ENCODE measurements at places on chromosomes 11 and 22. TPM values are rescaled to one million over a fixed set of nuclear protein-coding genes. Genes with fewer than 3 reads are reported as not detected.

DNA sequence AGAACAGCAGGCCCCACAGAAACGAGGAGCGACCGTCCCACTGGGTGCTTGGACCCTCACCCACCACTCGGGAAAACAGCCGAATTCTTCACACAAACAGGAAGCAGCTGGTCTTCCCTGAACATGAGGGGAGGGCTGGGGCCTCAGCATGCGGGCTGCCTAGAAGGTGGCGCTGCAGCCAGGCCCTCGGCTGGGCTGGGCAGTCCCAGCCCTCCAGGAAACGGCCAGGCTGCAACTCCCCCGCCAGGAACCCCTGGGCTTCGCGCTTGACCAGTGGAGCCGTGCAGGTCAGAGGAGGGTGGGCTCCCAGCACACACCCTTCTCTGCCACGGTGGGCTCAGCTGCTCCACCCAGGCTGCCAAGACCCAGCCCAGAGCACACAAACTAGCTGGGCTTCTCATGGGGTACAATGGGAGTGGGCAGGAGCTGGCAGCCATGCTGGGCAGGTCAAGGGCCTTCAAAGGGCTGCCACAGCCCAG lies 29.6 kb downstream of the IGF2 start:
- no peak for DNase-seq

DNA sequence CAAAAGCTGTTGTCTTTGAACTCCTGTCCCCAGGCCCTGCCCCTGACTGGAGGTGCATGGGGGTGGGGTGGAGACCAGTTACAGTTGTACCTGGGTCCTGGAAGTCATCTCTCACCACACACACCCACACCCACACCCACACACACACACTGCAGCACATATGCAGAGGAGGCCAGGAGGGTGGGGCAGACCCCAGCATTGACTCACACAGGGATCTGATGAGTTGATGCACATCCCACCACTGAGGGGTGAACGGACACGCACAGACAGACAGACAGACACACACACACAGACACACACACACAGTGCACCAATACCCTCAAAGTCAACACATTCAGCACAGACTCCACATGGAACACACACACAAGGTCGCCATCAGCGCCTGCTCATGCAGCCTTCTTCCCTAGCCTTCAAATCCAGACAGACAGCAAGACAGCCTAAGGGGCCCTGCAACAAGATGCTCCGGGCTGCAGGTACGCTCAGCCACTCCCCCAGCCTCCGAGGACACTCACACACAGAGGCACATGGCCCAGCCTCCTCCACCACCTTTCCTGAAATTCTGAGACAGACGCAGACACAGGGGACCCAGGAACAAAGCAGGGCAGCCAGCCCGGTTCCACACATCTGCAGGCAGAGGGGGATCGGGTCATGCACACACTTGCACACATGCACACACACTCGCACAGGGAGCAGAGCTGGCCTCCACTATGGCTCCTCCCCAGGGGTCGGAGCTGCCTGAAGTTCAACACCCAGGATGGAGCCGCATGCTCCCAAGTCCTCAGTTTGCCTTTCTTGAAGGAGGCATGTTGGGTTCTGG lies 26.5 kb downstream of the SYT7 start:
- no peak for DNase-seq

DNA sequence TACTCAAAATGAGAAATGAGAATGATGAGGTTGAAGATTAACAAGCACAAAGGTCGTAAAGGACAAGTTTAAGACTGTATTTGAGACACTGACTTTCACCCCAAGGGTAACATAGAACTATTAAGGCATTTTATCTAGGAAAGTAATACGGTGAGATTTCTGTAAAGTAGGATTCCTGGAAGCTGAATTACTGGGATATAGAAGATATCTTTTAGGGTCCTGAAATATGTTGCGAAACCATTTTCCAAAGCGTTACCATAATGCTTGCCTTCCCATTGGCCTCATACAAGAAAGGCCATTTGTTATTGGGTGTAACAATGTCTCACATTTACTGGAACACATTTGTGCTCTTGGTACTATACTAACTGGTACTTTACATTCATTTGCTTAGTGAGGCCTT lies 1185.9 kb upstream of the TENM4 start:
- no peak for DNase-seq

GRCh38 chr11:133172349-133172748 lies 360.0 kb downstream of the OPCML start:
- no peak for DNase-seq

- DNase-seq, result no peak
Observed at GRCh38 chr11:107860688-107861087, 2.1 kb upstream of the SLC35F2 start.

- no peak for DNase-seq
Observed at GRCh38 chr11:131675121-131675888, 304.9 kb downstream of the NTM start.

DNA sequence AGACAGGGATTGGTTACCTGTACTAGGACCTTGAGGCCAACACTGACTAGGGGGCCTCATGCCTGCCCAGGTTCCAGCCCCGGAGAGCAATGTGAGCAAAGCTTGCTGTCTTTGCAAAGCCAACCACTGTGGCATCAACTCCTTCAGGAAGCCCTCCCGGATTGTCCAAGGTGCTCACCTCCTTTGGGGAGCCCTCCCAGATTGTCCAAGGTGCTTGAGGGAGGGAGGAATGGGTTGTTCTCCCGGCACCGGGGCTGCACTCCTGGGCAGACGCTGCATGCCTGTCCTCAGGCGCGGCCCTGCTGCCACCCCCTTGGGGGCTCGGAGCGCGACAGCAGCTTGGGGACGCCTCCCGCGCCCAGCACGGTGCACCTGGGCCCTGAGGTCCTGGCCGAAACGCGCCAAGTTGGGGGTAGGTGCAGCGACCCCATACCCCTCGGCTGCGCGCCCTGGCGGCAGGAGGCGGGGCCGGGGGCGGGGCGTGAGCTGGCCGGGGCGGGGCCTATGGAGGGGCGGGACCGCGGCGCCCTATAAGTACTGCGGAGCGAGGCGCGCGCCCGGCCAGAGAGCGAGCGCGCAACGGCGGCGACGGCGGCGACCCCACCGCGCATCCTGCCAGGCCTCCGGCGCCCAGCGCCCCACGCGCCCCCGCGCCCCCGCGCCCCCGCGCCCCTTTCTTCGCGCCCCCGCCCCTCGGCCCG lies at the start of gene CD81:
TSS of gene CD81 (plus strand) at position 560 of the 701 bp plus-strand sequence. CDS start 240 bp downstream, outside the sequence.
- peak; percentile 79 for DNase-seq

DNA sequence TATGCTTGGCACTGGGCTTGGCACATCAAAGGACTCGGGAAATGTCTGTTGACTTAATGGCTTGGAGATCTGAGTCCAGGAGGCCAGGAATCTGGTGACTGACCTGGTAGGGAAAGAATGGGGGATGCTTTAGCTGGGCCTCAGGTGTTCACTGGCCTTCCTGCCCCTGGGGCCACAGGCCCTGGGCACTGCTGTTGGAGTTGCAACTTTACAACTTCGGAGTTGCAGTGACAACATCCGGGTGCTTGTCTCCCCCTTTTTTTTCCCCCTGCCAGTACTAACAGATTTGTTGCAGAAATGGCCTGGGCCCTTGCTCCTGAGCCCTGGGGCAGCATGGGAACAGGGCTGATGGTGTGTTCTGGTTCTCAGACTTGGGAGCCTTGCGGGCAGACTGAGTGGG lies 23.8 kb downstream of the OSBP2 start:
- DNase-seq, result no peak

- no peak for DNase-seq
Observed at GRCh38 chr22:29703569-29704195, 16.1 kb upstream of the CABP7 start.

DNA sequence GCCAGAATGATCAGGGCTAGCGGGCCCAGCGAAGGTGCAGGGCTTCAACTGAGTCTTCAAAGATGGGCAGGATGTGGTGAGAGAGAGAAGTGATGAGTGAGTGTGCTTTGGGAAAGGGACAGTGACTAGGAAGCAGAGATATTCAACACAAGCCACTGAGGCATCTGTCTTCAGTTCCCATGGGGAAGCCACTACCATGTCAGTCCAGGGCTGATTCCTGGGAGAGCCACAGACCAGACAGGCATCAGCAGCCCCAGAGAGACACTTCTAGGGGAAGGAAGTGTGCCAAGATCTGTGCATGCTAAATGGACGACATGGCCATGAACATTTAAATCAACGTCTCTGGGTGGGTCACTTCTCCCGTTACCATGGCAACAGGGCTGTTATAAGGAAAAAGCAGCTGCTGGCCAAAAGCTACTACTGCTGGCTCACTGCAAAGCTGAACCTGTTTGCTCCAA lies 28.5 kb downstream of the P4HA3 start:
- peak; percentile 49 for DNase-seq

DNA sequence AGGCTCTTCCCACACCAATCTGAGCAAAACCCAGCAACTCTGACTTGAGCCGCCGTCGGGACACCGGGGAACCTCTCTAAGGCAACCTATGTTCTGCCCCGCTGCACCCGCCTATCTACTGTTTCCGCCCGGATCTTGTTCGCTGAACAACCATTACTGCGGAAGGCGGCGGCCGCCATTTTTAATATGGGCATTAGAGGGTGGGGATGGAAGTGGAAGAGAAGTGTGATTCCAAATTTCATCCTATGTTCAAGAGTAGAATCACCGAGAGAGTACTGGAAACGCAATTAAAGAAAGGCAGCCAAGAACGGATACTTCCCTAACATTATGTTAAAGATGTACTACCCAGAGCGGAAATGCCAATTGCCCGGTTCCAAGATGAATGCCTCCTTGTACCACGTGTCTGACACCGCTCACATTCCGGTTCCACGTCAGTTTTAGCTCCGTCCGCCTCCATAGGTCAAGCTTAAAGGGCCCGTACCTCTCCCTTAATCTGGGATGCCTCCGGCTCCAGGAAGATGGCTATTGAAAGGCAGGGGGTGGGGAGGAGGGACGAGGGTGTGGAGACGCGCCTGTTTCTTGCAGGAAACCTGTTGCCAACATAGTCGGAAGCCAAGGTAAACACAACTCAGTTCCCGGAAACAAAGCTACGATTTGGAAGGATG lies at the start of gene DPAGT1:
TSS of gene DPAGT1 (minus strand) at position 95 of the 665 bp plus-strand sequence. CDS start 198 bp downstream, outside the sequence.
- peak; percentile 96 for DNase-seq

GRCh38 chr11:83852775-83853442 lies 566.7 kb upstream of the CCDC90B start:
- DNase-seq, result no peak

DNA sequence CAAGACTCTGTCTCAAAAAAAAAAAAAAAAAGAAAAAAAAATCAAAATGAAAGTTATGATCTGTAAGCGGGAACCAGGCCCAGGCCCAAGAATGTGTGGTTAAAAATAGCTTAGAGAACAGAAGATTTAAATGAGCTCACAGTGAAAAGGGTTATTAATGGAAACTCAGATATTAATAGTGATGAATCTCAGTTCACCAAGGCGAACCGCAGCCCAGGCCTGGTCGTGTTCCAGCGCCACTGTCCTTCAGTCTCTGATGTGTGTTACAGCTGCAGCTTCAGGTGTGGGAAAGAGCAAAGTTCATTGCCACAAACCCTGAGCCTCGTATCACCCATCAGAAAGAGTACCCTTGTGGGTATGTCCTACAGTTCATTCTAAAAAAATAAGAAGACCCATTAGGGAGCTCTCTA lies 107.1 kb downstream of the GAB2 start:
- DNase-seq, result no peak

GRCh38 chr11:44305470-44306051 lies 4.4 kb downstream of the ALX4 start:
- DNase-seq, result peak; percentile 72

DNA sequence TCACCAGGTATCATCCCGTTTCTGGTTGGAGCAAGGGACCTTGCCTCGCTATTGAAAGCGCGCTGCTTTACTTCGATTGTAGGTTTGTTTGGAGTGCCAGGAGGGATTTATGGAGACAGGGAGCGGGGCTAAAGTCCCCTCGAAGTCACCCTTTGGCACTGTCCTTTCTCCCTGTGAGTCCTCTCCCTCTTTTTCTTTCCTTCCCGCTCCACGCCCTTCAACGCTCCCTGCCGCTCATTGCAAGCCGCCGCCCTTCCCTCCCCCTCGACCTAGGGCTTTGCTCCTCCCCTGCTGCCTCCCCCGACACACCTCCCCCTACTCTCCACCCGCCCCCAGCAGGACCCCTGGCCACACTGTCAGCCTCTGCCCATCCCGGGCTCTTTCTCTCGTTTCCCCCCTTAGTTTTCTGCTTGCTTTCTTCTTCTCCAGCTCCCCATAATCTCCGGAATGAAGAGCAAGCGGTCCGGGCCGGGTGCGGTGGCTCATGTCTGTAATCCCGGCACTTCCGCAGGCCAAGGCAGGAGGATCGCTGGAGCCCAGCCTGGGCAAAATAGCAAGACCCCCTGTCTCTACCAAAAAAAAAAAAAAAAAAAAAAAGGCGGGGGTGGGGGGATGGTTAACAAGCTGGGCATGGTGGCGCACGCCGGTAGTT lies 41.0 kb downstream of the AHNAK start:
- peak; percentile 63 for DNase-seq

DNA sequence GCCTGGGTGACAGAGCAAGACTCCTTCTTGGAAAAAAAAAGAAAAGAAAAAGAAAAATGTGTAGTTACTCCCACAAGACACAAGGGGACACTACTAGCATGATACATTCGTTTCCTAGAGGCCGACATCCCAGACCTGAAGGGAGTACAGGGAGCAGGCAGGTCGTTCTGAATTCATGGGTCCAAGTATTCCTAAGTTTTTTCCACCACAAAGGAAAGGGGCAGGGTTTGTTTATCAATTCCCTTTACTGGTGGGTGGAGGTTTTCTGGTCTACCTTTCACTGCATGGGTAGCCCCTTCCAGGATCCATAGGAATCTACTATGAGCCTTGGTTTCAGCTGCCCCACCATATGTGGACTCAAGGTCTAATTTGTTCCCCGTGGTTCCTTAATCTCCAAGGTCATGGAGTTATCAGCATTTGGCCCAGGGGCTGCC lies 11.8 kb downstream of the TIGD3 start:
- peak; percentile 85 for DNase-seq

GRCh38 chr11:56910785-56911184 lies 77.9 kb upstream of the OR5AK2 start:
- DNase-seq, result no peak

DNA sequence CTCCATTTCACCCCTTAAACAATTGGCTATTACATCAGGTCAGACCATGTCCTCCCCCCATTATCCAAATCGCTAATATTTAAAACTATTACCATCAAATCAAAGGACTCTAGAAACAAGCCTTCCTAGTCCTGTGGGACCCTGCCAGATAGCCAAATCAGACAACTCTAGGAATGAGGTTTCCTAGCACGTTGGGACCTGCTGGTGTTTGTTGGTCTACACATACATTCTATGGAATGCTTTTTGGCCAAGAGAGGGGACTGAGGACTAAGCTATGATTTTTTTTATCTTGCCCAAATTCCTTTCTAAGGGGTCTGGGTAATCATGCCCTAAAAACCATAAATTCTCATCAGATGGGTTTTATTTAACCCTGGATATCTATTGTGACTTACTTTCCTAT lies 14.1 kb upstream of the SELENOH start:
- no peak for DNase-seq

GRCh38 chr11:80584661-80585060 lies 1143.8 kb upstream of the TENM4 start:
- DNase-seq, result no peak

GRCh38 chr11:119545978-119546915 lies 123.3 kb upstream of the THY1 start:
- DNase-seq, result no peak

GRCh38 chr11:75105462-75105925 lies 8.8 kb upstream of the OR2AT4 start:
- DNase-seq, result peak; percentile 83

- DNase-seq, result peak; percentile 12
Observed at GRCh38 chr22:22073769-22074561, 91.4 kb upstream of the TOP3B start.

Gene TPBGL
- not detected for total RNA-seq

Gene SWAP70
- 25.5 TPM for total RNA-seq

Gene MOGAT2
- not detected for total RNA-seq

Gene CABP7
- 0.09 TPM for total RNA-seq
